ENCODE measurements at places on chromosomes 1 and 21.

- DNase-seq = no peak
Measured at GRCh38 chr1:229845410-229846138, 219.5 kb downstream of the URB2 start.

DNA sequence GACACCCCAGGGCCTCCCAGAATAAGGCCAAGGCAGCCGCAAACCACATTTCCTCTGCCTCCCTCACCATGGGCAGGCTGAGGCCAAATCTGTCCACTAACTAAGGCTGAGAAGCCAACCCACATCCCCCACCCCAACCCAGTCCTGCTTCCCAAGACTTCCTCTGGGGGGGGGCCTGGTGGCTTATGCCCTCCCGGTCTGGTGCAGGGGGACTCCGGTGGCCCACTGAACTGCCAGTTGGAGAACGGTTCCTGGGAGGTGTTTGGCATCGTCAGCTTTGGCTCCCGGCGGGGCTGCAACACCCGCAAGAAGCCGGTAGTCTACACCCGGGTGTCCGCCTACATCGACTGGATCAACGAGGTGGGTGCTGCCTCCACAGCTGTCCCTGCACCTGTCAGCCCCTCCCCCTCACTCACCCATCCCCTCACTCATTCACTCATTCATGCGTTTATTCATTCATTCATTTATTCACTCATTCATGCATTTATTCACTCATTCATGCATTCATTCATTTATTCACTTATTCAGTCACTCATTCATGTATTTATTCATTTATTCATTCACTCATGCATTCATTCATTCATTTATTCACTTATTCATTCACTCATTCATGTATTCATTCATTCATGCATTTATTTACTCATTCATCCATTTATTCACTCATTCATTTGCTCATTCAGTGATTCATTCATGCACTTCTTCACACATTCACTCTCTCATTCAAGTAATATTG is 7.3 kb downstream of the CTRC start:
- no peak for DNase-seq

DNA sequence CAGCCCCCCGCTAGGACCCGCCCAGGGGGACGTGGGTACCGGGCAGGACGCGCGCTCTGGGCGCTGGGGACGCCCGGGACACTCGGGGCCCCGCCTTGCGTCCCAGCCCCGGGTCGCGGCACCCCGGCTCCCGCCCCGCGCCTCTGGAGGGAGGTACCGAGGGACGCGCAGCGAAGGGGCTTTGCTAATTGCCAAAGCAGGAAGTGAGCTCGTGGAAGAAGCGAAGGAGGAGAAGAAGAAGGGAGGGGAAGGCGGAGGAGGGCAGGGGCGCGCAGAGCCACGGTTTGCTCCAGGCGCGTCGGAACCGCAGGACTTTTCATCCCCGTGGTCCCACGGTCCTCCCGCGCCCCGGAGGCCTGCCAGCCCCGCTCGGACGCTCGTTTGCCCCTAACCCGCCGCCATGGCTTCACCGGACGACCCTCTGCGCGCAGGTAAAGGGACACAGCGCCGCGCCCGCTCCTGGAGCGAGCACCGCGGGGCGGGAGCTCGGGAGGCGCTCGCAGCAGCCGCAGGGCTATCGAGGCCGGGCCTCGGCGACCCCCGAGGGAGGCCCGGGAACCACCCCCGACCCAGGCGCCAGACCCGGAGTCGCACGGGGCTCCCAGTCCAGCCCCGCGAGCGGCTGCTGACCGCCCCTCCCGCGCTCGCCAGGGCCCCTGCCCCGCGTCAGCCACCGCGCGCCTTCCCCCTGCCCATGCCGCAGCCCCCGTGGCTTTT is 1.3 kb downstream of the EDARADD start:
- no peak for DNase-seq

GRCh38 chr1:43427524-43427923 is 26.2 kb downstream of the HYI start:
- DNase-seq = no peak

GRCh38 chr1:112457241-112457640 is 51.5 kb upstream of the WNT2B start:
- no peak for DNase-seq

DNA sequence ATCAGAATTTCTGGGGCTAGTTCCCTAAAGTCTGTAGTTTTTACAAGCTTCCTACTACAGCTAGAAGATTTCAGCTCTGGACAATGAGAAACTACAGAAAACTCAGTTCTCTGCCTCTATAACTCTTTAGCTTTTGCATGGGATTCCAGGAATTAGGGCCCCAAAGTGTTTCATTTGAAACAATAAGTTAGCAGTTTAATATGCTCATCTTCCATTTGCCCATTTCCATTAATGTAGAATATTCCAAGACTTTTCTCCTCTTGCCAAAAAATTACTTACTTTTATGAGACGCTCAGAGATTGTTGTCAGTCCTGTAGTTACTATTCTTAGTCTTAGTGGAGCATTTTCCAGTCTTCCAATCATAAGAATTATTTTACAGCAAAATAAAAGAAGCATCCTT is 719.9 kb downstream of the ADGRL2 start:
- DNase-seq = no peak

GRCh38 chr1:154752273-154753030 is 117.6 kb downstream of the KCNN3 start:
- no peak for DNase-seq

GRCh38 chr1:119743776-119744597 is 24.7 kb downstream of the HMGCS2 start:
- DNase-seq = peak; percentile 28

DNA sequence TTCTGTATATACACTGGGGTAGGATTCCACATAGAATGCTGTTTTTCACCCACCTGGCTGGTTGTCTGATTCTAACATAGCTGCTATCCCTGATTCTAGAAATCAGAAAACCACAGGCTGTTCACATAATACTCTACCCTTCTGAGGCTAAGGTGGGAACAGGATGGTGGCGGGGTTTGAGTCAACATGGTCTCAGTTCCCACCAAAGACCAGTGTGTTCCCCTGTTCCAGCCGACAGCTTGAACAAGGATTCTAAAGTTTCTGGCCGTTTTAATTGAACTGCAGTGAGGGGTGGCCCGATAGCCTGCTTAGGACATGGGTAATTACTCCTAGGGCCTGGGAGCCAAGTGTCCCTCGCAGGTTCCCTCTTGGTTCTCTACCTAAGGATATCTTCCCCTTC is 38.4 kb downstream of the PEX14 start:
- DNase-seq = no peak

DNA sequence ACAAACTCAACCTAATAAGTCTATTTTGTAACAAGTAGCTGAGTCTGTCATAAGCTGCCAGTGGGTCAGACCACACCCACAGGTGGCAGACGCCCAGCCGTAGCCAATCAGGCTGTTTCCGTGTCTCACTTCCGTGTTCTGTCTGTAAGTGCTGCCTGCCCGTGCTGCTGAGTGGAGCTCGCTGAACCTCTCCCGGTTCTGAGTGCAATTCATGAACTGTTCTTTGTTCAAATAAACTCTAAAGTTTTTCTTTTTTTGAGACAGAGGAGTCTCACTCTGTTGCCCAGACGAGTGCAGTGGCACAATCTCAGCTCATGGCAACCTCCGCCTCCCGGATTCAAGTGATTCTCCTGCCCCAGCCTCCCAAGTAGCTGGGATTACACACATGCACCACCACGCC is 25.1 kb downstream of the POFUT2 start:
- no peak for DNase-seq

DNA sequence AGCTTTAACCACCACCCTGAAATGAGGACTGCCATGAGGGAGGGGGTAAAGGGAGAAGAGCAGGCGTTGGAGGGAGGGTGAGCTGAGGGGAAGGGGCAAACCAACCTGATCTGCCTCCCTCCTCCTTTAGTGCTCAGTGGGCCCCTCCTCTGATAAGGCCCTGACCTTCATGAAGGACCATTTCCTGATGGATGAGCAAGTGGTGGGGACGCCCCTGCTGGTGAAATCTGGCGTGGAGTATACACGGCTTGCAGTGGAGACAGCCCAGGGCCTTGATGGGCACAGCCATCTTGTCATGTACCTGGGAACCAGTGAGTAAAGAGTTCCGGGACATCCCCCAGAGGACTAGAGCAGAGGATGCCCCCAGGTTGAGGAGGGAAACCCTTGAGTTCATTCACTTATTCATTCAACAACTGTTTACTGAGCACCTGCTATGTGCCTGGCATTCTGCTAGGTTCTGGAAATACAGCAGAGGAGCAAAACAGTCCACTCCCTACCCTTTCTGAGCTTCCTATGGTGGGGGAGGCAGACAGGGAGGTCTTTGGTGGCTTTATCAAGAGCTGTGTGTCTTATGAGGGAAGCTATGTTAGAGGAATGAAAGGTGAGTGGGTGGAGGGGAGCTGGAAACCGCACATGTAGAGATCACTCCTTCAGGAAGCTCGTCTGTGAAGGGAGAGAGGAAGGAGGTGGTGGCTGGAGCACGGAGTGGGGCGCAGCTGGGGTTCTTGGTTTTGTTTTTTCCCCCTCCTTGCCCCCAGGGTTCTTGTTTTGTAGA is 19.5 kb downstream of the SEMA4A start:
- DNase-seq = no peak

DNA sequence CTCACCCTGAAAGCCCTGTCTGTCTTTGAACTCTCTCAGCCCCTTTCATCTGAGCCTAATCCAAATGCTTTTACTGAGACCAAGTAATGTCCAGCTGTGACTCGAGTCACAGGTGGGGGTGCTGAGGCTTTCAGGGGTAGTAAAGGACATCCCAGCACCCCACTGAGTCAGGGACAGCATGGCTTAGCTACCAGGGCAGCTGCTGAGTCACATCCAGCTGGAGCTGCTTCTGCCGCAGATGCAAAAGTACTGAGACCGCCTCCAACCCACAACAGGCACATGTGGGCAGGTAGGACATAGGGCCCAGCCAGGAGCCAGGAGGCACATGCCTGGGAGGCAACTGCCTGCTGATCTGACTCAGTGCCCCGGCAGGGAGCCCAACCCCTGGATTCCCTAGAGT is 6.7 kb upstream of the VSIG8 start:
- DNase-seq = no peak

DNA sequence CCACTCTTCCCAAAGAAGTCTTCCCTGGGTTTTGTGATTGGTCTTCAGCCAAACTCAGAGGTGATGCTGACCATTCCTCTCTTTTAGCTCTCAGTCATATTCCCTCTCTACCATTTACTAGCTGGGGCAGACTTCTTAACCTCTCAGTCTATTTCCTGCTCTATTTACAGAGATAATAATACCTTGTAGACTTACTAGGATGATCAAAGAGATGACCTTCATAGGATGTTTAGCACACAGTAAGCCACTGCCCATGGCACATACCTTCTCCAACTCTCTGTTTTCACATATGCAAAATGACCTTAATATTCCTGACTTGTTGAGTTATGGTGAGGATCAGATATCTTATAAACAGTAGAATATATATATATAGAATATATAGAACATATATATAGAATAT is 106.2 kb upstream of the L1TD1 start:
- DNase-seq = no peak

DNA sequence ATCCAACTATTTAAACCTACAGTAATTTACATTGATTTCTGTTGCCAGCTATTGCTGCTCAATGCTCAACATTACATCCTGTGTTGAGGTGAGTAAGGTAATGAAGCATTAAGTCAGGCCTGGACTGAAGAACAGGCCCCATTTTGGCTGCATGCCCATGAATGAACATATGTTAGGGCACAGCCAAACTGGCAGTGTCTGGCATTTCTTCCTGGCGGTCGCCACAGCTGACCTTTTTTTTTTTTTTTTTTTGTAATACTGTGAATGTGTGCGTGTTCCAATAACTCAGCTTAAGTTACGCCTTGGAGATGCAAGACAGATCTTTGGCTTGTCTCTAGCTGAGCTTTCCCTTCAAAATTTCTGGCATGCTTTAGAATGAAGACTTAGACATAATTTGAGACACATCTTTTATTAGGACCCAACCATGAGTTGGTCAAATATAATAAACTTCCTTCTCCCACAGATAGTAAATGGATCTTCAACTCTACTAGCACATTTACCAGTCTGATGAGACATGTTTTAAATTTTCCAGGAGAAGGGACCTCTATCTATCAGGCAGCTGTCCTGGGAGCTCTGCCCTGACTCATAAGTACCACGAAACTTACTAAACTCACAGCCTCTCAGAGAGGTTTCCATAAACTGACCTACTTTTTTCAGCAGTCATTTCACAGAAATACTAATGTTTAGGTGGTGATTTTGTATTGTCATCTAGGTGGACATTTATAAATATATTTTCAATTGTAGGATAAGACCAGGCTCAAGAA is 341.1 kb upstream of the RUNX1 start:
- peak; percentile 42 for DNase-seq

DNA sequence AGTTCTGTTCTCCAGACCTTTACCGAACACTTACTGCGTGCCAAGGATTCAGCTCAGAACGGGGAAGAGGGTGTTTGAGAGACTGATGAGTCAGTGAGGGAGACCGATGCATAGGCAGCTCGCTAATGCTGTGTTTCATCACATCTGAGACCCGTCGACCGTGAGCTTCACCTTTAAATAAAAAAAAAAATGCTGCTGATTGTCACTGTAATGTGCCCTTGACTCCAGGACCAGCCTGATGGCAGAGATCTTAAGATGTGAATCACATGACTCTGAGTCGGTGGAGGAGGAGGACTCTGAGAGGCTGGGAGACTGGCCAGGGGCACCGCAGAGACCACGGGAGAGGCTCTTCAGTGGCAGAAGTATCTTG is 28.8 kb downstream of the SPSB1 start:
- peak; percentile 38 for DNase-seq

DNA sequence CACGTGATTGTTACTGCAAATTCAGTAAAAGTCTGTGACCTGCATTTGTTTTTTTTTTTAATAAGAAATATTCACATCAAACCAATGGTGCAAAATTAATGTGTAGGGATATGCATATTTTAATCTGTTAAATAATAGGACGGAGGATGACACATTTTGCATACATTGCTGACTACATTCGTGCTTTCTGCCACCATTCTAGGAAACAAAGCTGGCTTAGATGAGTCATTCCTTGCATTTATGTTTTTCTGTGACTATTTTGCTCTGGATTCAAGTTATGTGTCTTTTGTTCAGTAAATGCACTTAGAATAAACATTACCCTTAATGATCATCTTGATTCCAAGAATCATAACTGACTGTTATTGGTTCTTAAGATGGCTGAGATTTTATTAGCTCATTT is 23.9 kb upstream of the CYYR1 start:
- DNase-seq = no peak

- no peak for DNase-seq
Measured at GRCh38 chr1:82695443-82695842, 894.7 kb downstream of the ADGRL2 start.

GRCh38 chr1:94832446-94832845 is 12.3 kb downstream of the SLC44A3 start:
- DNase-seq = no peak

DNA sequence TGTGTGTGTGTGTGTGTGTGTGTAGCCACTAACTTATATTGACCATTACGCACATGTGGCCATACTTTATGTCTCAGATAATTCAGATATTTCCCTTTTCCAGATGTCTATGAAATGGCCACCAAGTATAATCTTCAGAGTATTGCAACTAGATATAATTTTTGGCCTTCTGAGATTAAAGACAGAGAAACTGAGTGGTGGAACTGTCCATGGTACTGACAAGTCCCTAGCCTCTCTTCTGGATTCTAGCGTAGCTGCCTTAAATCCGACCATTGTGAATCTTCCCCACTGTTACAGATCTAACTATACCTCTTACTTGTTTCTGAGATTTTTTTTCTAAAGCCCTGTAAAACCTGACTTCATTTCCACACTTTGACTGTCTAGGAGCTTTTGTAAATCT is 100.0 kb upstream of the SERTAD4 start:
- DNase-seq = no peak

Measured in AG09309 (cell line).